Activated T-cell treated with anti-CD3 and anti-CD28 coated beads, Interleukin-2, amount 50 U/mL, for 24 hours (primary cell): ENCODE measurements at places on chromosomes 16 and 17.

- DNase-seq: no peak
Measured at GRCh38 chr16:59385959-59386358, 651.8 kb upstream of the GOT2 start.

- DNase-seq: no peak
Measured at GRCh38 chr16:83510906-83511305, 296.9 kb upstream of the HSBP1 start.

DNA sequence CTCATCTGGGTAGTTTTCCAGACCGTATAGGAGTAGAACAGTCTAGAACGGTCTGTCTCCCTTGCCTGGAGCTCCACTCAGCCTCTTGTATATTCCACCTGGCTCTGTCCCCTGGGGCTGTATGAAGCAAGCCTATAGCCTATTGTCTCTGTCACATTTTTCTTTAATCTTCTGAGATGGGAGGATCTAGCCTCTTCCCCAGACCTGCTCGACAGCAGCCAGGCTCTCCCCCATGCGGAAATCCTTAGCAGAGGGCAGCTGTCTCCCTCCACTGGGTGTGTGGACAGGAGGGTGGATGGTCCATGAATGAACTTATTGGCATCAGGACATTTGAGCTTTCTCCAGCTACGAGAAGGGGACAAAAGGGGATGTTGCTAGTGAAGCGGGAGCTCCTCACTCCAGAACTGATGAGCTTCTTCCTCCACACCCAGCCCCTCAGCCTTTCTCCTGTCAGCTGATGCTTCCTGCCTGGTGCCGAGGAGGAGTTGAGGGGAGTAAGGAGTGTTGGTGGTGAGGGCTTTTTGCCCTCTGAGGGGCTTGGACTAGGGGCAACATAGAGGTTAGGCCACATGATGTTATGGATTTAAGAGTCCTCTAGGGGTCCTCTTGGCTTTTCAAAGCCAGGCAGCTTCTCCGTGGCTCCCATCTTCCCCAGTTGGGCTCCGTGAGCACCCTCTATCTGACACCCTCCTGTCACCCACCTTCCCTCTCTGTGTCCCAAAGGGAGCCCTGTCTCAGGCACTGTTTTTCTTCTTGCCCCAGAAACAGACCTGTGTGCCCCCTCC, 28.0 kb downstream of the ARHGAP23 start:
- no peak for DNase-seq

- DNase-seq: no peak
Measured at GRCh38 chr17:64994781-64995538, 61.6 kb downstream of the GNA13 start.

- no peak for DNase-seq
Measured at GRCh38 chr17:61723183-61723582, 132.2 kb upstream of the NACA2 start.

DNA sequence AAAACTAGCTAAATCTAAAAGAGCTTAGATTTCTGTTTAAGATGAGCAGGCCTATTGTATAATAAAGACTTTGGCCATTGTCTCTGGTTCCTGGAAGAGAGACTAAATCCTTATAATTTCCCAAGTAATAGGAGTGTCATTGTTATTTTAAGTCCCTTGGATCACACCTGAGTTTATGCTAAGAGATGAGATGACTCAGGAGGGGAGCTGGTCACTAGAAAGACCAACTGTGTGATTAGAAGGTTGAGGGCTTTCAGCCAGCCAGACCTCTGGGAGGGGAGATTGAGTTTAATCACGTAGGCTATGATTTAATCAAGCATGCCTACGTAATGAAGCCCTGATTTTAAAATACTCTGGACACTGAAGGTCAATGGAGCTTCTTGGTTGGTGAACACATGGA, 156.9 kb upstream of the C17orf78 start:
- DNase-seq: no peak

DNA sequence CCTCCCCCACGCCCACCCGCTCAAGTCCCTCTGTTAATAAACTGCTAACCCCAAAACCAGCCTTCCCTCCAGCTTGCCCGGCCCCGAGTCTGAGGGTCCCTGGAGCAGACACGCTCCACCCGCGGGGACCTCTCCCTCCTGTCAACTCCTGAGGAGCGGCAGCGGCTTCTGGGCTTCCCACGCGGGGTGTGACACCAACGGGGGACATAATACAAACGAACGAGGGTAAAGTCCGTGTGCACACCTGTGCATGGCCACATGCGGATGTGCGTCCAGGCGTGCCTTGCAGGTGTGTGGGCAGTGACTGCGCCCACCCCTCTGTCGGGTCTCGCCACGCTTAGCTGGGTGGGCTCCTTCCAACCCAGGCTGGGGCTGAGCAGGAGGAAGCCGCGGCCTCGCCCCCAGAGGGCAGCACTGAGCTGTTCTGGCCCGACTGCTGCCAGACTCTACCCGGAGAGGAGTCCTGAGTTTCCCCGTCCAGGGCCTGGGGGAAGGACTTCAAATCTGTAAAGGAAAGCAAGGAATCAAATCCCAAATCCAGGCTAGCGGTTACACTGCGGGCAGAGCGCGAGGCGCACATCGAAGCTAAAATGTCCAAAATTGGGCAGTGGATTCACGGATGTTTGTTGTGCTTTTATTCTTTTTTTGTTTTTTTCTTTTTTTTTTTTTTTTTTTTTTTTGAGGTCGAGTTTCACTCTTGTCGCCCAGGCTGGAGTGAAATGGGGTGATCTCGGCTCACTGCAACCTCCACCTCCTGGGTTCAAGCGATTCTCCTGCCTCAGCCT, 24.2 kb upstream of the KRT17 start:
- DNase-seq: peak; percentile 92

- no peak for DNase-seq
Measured at GRCh38 chr16:27586711-27587110, 36.8 kb downstream of the KATNIP start.

- no peak for DNase-seq
Measured at GRCh38 chr17:71234349-71234748, 886.5 kb upstream of the SOX9 start.

- DNase-seq: no peak
Measured at GRCh38 chr16:9123871-9124270, 32.4 kb downstream of the HAPSTR1 start.

DNA sequence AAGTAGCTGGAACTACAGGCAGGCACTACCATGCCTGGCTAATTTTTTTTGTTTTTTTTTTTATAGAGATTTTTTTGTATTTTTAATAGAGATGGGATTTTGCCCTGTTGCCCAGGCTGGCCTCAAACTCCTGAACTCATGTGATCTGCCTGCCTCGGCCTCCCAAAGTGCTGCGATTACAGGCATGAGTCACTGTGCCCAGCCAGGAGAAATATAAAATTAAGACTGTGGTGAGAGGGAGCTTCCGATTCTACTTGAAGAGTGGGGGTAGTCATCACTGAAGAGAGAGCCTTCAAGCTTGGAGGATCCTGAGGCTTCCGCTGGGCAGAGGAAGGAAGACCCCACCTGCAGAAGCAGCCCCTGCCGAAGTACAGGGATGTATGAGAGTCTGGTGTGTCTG, 34.4 kb upstream of the RGS9 start:
- no peak for DNase-seq

DNA sequence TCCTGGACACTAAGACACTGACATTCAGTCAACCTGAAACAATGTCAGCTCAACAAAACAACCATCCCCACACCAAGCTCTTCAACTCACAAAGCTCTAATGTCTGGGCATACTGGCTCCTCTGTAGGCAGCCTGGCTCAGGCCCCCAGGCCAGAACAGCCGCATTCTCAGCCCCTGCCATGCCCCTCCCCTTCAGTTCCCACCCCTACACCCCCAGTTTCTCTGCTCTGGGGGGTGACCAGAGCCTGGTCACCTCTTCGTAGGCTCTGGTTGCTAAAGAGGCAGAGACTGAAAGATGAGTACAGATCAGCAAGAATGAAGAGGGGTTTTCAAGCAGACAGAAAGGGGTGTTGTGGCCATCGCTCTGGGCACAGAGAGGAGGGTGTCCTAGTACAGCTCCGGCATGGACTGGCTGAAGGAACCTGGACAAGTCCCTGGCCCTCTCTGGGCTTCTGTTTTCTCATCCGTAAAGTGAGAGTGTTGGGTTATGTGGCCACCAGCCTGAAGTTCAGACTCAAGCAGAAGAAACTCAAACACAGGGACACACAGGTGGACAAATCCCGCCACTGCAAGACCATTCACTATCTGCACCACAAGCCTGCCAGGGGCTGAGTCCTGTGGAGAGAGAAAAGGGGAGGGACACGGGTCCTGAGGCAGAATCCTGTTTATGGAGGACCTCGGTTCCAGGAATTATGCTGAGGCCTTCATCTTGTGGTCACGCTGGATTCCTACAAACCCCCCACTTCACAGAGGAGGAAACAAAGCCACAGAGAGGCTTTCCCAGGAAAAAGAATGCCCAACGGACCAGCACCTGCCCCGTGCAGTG, 987 bp upstream of the SLC4A1 start:
- DNase-seq: no peak

GRCh38 chr16:66204756-66205155, 161.7 kb upstream of the CDH5 start:
- DNase-seq: no peak

DNA sequence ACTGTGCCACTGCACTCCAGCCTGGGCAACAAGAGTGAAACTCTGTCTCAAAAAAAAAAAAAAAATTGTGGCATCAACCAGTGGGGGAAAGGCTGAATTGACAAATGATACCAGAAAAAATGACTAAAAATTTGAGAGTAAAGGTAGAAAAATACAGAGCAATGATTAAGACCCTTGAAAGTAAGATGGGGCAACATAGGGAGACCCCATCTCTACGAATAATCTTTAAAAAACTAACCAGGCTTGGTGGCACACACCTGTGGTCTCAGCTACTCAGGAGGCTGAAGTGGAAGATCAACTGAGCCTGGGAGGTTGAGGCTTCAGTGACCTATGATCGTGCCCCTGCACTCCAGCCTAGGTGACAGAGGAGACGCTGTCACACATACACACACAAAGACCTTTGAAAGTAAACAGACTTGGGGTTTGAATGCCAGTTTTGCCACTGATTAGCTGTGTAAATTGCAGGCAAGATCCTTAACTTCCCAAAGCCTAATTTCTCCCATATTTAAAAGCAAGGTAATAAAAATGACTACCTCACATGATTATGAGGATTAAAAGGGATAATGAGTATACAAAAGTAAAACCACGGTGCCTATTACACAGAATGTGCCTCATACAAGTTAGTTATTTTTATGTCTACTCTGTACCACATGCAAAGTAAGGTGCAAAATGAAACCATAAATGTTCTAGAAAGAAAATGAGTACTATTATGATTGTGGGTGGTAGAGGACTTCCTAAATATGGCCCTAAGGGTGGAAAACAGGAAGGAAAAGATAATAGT, 21.7 kb upstream of the PAFAH1B1 start:
- DNase-seq: no peak

DNA sequence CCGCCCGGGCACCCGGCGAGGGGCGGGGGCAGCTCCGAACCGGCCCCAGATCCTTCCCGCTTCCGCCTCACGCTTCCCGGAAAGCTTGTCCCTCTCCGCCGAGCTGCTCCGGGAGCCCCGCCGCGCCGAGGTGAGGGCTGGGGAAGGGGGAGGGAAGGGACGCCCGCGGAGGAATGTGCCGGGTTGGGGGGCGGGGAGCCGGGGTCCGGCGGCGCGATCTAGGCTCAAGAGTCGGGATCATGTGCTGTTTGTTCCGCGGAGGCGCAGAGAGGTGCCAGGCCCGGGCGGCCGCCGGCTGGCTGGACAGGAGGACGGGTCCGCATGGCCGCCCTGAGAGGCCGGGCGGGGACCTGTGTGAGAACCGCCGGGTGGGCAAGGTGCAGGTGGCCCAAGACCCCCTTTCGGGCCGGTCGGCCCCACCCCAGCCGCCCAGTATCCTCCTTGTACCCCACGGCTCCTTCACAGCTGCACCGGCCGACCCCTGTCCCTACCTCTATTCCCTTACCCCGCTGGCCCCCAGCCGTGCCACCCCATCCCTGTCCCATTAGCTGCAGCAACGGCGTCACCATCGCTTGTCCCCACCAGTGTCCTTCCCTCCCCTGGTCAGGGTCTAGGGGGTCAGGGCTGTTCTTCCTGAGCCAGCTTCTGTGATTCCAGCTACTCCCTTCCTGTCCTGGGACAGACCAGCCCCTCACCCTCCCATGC, 429 bp downstream of the KIF1C start:
- no peak for DNase-seq
